Ascending aorta (tissue), 2 donors: ENCODE measurements at places on chromosomes 2 and 18.

DNA sequence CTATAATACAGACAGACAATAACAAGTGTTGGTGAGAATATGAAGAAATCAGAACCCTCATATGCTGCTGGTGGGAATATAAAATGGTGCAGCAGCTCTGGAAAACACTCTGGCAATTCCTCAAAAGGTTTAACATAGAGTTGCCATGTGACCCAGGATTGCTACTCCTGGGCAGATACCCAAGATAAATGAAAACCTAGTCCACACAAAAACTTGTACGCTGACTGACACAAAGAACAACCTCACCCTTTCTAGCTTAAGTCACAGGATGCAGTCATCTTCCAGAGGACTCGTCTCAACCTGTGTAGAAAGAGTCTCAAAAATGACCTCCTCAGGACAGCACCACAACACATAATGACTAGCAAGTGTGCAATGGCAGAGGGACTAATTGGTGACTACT, 71.6 kb upstream of the ACAA2 start:
- DNase-seq, result no peak

DNA sequence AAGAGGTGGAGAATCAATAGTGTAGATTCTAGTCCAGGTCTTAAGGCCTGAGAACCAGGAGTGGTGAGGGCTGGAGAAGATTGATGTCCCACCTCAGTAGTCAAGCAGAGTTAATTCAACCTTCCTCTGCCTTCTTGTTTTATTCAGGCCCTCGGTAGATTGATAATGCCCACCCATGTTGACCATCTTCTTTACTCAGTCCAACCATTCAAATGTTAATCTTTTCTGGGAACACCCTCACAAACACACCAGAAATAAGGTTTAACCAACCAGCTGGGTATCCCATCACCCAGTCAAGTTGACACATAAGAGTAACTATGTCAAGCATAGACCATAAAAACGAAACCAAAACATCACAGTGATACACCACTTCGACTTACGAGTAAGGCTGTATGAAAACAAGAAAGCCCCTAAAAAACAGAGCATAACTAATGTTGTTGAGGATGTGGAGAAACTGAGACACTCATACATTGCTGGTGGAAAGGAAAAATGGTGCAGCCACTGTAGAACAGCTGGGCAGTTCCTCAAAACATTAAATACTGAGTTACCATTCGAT, 57.5 kb downstream of the SLC35F5 start:
- DNase-seq, result no peak

GRCh38 chr2:172725284-172725683, 10.4 kb upstream of the RAPGEF4 start:
- DNase-seq, result no peak

DNA sequence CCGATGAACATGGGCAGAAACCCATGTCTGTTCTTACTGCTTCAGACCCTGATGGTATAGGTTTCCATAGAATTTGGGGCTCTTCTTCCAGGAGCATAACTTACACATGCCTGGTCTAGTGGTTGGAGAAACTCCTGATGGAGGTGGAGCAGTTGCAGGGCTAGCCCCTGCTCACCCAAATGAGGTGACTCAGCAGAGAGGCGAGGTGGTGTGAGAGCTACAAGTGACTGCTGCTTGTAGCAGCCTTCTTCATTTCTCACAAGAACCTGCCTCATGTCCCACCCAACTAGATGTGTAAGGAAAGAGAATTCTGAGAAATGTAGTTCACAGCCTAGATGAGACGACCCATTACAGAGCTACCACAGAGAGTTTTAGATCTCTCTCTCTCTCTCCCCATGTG, 105.3 kb downstream of the ZNF407 start:
- DNase-seq, result no peak

DNA sequence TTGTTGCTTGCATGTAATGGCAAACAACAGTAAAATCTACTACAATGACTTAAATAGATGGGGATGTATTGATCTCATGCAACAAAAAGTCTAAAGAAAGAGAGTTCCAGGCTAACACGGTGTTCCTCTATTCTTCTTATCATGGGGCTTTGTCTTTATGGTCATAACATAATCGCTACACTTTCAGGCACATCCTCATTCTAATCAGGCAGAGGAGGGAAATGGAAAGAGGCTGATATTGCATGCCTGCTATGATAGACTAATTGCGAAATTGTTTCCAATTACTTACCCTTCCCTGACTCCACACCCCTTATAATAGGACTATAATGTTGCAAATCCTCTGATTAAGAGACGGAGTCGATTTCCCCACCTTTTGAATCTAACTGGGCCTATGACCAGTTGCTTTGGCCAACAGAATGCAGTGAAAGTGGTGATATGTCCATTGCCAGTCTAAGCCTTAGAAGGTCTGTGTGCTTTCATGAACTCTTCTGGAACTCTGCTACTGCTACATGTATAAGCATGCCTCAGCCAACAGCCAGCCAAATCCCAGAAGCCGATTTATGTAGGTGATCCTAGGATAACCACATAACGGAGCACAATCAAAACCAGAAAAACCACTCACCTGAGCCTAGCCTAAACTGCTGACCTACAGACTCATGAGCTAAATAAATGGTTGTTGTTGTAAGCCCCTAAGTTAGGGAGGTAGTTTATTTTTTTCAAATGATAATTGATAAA, 180.3 kb upstream of the TACR1 start:
- no peak for DNase-seq

- no peak for DNase-seq
These were observed 285.1 kb downstream of the MTX2 start for GRCh38 chr2:176554101-176555048.

DNA sequence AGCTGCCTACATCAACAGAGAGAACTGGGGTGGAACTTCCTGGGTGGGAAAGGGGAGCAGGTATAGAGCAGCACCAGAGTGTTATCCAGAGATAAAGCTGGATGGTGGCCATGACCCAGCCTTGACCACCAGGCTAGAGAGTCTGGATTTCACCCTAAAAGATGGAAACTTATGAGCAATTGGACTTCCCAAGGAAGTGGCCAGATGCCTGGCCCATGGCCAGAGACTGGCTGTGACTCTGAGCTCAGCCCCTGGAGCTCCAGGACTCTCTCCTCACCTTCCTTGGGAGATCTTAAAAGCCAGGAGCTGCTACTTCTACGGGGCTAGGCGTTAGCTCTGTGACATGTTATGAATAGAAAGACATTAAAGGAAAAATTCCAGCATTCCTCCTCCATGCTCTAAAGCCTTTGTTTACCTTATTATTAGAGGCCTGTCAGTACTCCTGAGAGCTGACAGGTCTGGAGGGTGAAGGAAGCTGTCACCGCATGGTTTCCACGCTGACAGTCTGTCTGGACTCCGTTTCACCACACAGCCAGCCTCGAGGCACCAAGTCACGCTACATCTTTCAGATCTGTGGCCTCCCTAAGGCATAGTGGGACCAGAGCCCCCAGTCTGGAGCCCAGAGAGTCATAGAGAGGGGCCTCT, 260.0 kb upstream of the SIX2 start:
- no peak for DNase-seq

DNA sequence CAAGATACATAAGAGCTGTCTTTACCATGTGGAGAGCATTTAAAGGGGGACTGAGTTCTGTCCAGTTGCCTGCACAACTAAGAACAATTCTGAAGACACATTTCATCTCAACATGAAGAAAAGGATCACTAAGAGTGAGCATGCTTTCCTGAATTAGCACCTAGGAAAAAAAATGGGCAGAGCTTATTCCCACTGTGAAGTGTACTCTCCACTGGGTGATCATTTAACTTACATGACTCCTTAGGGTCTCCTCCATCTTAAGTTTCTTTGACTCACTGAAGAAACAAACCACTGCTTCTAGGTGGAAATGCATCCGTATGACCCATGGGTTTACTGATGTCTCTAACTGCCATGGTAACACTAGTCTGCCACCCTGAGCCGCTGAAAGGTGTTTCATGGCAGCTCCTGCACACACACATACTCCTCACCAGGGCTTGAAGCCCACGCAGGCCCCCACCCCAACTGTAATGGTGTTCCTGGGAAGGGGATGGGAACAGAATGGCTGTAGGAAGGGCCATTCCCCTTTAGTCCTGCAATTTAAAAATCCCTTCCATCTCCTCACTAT, 27.1 kb downstream of the HDLBP start:
- peak; percentile 16 for DNase-seq

DNA sequence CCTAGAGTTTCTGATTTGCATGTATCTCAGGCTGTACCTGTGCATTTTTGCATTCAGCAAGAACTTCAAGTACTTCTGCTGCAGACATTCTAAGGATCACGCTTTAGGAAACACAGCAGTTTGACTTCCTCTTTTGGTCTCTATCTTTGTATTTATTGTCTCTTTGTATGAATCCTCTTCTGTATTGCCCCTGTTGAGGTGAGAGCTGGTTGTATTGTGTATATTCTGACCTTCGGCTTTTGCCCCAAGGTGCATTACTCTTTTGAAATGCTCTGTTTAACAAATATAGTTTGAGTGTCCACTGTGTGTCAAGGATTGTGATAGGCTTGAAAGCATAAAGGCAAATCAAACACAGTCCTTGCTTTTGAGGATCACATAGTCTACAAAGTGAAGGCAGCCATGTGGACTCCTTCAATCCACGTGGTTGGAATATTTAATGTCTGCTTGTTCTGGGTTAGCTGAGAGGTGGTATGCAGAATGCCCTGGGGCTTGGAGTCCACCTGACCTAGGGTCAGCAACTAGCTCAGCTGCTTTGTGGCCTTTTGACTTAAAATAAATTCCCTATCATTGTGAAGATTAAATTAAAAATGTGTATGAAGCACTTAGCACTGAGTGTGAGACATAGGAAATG, 108.1 kb downstream of the LYPD6 start:
- DNase-seq, result no peak

- peak; percentile 71 for DNase-seq
These were observed 302 bp downstream of the TXNL4A start for GRCh38 chr18:79988071-79988450.

GRCh38 chr2:229118927-229119326, 152.2 kb downstream of the PID1 start:
- DNase-seq, result no peak

- DNase-seq, result peak; percentile 25
These were observed 17.3 kb upstream of the ANXA4 start for GRCh38 chr2:69724540-69725159.
